Left colon (tissue), 2 donors: ENCODE measurements at places on chromosomes 6 and 20. TPM values are rescaled to one million over a fixed set of nuclear protein-coding genes. Genes with fewer than 3 reads are reported as not detected.

Gene MARCKS
- total RNA-seq: 142 TPM

GRCh38 chr20:15564981-15565380 is 1008.3 kb downstream of the KIF16B start:
- DNase-seq: no peak

Gene SEMG1
- total RNA-seq: 0.14 TPM

Gene BFSP1
- total RNA-seq: 0.20 TPM

GRCh38 chr20:50308513-50309279 is 118.1 kb downstream of the CEBPB start:
- peak; percentile 89 for DNase-seq

GRCh38 chr6:11280394-11280793 is 47.9 kb upstream of the NEDD9 start:
- peak; percentile 39 for DNase-seq

GRCh38 chr20:24587384-24588046 is 118.1 kb downstream of the SYNDIG1 start:
- no peak for DNase-seq

GRCh38 chr20:15336011-15336410 is 998.6 kb upstream of the FLRT3 start:
- no peak for DNase-seq

DNA sequence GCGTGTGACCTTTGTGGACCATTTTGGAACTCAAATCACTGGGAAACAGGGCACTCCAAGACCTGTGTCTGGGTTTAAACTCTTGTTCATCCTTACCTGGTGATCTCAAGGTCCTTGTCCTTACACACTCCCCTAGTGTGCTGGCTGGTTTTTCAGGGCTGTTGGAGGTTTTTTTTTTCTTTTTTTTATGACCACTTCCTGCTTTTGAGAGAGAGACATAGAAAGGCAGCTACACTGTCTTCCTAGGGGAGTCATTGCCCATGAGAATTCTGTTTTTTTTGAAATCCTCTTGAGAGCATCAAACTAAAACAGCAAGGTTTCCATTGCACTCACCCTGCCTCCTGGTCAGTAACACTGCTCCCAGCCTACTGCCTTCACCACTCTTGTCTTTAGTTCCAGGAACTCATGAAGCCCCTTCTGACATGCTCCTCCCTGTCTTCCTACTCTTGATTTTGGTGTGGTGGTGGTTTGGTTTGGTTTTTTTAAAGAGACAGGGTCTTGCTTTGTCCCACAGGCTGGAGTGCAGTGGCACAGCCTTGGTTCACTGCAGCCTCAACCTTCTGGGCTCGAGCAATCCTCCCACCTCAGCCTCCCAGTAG is 28.6 kb downstream of the PRPH2 start:
- no peak for DNase-seq

Gene CFAP61
- 0.67 TPM for total RNA-seq
